Hypothalamus (tissue), 51 donors: ENCODE measurements at places on chromosomes 7 and 10.

DNA sequence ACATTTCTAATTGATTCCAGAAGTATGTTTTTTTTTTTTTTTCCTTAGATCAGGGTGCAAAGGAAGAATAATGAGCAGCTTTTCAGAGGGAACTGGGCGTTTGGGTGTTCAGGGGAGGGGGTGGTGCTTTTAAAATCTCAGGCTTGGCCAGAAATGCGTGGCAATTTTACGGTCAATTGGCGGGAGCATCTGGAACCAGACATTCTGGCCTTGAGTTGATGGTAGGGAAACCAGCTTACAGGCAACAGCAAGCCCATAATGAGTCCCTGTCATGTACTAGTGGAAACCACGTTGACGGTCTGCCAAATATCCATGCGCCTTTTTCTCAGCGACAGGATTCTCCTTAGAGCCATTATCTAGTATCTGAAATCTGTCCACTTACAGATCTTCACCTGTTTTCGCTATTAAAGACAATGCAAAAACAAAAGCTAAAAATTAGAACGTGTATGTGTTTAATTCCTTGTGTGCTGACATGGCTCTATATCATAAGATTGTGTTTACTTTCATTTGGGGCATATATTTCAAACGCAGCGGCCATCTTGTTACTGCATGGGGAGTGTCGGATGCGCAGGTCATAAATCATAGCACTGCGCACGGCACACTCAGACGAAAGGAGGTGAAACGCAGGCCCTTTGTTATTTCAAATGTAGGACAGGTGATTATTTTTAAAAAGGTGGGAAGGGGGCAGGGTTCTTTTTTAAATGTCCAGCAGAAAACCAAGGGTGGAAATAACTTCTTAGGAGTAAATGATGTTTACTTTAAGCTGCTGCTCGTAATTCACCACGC, 209.2 kb downstream of the AGMO start:
- no peak for DNase-seq

DNA sequence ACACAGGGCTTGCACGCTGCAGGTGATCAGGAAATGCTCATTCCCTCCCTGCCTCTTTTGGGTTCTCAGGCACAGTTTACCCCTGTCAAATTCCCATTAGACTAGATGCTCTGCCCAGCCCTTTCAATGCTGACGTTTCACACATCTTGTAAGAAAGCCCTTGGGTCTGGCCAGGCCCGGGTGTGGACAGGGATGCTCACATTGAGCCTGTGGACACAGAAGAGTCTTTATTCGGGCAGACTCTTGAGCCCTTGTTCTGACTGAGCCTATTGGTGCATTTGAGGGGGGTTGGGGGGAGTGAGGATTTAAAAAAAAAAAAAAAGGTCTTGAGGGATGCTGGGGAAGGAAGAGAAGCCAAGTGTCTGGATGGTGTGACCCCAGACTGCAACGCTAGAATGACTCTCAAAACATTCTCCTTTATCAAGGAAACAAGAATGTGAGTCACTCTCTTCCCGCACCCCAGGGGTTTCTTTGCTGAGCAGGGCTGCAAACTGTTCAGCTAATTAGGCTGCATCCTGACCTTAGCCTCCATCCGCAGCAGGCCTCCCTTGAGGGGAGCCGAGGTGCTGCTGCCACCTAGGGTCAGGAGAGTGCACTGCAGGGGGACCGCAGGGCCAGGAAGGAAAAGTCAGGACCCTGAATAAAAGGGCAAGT, 53.6 kb upstream of the TMEM72 start:
- DNase-seq: no peak

DNA sequence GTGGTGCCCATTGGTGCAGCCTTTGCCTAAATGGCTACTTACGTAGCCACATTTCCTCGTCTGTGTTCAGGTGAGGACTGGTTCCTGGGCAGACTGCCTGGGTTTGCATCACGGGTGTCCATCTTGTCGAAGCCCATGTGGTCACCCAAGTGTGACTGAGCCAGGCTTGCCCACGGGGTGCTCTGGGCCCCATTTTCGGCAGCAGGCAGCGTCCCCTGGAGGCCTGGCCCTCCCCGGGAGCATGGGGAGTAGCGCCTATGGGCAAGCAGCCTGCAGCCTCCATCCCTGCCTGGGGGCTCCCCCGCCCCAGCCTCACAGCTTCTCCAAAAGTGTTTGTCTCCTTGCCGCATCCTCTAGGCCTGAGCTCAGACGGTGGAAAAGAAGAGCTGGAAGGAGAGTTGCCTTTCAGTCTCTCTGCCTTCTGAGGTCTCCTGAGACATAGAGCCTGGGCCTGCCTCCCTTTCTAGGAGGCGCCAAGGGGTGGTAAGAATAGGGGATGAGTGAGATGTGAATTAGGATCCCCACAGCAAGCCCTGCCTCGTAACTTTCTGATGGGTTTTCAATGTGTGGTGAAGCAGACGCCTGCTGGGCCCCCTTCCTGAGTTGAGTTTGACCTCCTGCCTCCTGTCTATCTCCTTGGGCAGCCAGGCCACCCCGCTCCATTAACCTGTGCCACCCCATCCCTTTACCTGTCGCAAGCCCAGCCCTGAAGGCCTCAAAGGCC, 42.7 kb downstream of the HTRA1 start:
- no peak for DNase-seq

DNA sequence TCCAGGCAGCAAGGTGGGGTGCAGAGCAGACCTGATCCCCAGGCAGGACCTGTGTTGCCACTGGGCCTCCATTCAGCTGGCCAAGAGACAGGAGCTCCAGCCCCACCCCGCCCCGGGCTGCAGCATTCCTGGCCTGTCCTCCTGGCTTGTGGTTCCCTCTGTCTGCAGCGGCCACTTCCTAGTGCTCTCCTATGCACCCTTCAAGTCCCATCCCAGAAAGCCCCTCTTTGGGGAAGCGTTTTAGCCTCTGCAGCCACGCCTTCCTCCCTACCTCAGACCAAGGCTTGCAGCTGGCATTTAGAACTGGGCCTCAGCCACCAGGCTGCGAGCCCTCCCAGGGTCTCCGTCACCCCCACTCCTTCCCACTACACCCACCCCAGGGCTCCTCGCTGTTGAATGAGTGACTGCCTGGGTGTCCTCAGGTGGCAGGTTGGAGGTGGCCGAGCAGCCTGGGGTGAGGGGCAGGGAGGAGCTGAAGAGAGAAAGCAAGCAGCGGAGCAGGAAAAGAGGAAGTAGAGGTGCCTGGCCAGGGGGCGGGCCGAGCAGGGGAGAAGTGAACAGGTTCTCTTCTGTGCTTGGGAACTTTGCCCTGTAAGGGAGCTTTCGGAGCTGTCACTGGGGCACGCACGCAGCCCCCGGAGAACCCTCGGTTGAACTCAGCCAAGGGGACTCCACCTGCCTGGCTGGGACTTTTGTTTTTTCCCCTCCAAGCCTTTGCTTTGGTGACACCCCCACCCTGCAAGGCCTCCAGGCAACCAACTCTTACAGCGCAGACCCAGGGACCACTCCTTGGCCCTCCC, 109.1 kb upstream of the TNRC18 start:
- DNase-seq: peak; percentile 26

DNA sequence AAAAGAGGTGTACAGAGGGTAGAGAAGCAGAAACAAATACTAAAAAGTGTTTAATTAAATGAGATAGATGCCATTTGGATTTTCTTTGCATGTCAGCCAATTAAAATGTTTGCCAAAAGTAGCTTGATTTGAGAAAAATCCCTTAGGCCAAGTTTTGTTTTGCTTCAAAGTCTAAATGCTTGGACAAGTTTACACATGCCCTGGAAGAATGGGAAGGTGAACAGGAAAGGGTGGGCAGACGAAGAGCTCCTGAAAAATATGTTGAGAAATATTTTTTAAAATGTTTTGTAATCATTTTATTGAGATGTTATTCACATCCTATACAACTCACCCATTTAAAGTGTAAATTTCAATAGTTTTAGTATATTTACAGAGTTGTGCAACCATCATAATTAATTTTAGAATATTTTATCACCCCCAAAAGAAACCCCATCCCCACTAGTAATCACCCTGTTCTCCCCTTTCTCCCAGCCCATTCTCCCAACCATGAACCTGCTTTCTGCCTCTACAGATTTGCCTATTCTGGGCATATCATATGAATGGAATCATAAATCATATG, 98.5 kb upstream of the ANK3 start:
- DNase-seq: no peak

- DNase-seq: no peak
These were observed 223.2 kb upstream of the GNAI1 start for GRCh38 chr7:79911420-79911819.

- DNase-seq: no peak
These were observed 430.7 kb downstream of the PARD3 start for GRCh38 chr10:34384372-34384771.

DNA sequence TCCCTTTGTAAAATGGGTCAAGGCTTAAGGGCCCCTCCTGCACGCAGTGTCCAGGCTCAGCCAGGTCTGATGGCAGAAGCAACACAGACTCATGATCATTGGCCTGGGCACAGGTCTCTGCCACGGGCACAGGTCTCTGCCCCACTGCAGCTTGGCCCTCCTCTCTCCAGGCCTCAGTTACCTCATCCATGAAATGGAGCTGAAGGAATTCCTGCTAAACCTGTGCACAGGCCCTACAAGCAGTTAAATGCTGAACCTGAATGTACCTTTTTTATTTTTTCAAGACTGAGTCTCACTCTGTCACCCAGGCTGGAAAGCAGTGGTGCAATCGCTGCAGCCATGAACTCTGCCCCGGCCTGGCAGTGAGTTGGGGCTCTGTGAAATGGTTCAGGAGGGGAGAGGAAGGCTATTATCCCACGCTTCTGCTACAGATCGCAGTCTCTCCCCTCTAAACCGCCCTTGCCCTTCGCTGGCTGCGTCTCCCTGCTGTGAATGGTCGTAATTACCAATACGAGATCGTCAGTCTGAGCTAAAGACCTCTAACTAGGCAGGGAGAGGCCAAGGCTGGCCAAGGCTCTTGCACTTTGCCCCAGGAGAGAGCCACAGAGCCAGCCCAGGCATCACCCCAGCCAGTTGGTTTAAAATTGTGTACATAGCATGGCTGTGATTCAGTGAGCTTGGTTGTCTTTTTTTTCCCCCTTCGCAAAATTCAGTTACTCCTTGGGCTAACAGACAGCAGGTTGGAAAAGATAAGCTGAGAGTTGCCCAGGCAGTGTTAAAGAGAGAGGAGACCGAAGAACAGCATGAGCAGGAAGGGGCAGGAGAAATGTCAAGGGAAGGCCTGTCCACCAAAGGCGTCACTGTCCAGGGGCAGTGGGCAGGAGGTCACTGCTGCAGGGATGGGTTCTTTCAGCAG, 93.0 kb upstream of the KCTD7 start:
- DNase-seq: no peak

DNA sequence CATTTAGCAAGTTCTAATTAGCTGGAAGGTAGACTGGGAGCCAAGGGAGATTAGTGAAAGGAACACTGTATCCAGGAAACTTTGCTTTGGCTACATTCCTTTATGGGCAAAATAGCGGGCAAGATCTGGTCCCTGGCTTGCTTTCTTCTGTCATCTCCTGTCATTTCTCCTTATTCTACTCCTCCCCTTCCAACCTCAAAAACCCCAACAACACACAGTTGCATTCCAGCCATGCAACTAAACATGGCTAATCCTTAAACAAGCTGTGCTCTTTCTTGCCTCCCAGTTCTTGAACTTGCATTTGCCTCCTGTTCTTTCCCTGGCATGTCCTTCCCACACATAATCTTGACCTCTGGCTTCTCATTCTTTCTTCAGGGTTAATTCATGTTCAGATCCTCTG, 59.5 kb upstream of the CDCA7L start:
- no peak for DNase-seq

DNA sequence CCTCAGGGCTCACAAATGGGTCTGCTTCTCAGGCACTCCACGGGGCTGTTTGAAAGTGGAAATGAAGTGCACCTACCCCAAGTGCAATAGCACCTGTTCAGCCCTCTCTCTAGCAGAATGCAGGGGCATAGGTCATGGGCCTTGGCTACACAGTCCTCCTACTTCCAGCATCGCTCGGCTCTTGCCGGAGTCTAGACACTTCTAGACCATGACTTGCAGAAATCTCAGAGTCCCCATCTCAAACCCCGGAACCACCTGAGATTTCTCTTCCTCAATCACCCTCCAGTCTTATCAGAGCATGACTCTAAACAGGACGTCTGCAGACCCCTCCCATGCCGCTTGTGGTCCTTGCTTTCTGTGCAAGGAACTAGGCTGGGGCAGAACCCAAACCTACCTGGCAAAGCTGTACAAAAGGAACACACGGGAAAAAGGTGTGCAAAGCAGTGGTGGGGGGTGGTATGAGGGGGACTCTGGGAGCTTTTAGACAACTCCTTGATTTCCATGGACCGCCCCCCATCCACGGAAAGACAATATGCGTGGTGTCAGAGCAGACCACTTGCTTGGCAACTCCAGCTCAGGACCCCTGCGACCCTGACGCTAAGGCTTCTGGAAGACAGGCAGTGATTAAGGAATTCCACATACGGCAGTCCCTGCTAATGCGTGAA, 13.8 kb downstream of the TMEM273 start:
- no peak for DNase-seq

- DNase-seq: peak; percentile 18
These were observed 101.1 kb upstream of the ABCB5 start for GRCh38 chr7:20514364-20514763.

DNA sequence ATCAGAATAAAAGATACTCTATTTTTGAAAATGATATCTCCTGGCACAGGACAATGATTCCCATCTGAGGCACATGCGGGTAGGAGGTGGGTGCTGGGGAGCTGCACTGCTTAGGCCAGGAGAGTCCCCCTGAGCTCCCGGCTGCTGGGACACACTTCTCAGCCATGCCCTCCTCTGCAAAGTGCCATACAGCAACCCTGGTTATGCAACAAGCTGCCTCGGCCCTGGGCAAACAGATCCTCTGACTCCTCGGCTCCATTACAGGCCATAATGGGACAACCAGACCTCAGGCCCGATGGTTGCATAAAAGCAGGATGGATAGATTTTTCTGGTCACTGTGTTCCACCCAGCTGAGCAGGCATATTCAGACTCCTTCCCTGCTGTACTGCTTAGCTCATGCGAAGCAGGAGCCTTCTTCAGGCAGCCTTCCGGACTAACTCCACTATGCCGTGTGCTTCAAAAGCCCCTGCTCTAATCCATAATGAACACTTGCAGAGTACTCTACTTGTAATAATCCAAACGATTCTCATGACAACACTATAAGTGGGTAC, 6.5 kb upstream of the LEP start:
- no peak for DNase-seq

DNA sequence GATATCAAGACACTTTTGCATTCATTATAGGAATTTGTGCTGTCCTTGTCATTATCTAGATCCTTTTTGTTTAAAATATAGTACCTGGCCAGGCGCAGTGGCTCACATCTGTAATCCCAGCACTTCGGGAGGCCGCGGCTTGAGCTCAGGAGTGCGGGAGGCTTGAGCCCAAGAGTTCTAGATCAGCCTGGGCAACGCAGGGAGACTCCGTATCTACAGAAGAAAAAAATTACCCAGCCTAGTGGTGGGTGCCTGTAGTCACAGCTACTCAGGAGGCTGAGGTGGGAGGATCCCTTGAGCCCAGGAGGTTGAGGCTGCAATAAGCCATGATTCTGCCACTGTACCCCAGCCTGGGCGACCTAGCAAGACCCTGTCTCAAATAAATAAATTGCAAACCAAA, 621 bp upstream of the MORN4 start:
- no peak for DNase-seq

- DNase-seq: no peak
These were observed 396.5 kb upstream of the MKI67 start for GRCh38 chr10:128522551-128523308.

- no peak for DNase-seq
These were observed 272.1 kb downstream of the WDR37 start for GRCh38 chr10:1328161-1328823.
